Spleen (tissue), 13 donors: ENCODE measurements at places on chromosomes 11 and 22. TPM values are rescaled to one million over a fixed set of nuclear protein-coding genes. Genes with fewer than 3 reads are reported as not detected.
A peak's percentile ranks its signal among the peaks of the same experiment; 100 is the strongest.

DNA sequence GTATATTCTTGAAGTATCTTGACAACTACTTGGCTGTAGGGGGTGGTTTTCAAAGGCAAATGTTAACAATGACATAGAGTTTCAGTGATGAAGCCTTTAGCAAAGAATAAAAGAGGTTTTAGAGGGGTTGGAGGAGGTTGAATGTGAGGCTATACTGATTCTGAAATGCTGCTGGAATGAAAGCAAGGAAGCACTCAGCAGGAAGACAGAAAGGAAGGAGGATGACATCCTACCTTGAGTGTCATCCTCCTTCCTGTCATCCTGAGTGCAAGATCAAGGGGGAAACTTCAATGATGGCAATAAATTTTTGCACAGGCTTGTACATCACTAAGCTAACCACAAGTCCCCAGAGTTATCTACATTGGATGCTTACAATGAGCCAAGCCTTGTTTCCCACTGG lies 120.5 kb downstream of the APIP start:
- no peak for DNase-seq

GRCh38 chr11:124672536-124673215 lies 863 bp downstream of the SIAE start:
- DNase-seq, result no peak

GRCh38 chr22:17303840-17304779 lies 65.2 kb upstream of the CECR2 start:
- DNase-seq, result peak; percentile 79

Gene DGAT2
- 9.5 TPM for polyA plus RNA-seq

GRCh38 chr11:123302751-123303195 lies 107.7 kb upstream of the CLMP start:
- no peak for DNase-seq

DNA sequence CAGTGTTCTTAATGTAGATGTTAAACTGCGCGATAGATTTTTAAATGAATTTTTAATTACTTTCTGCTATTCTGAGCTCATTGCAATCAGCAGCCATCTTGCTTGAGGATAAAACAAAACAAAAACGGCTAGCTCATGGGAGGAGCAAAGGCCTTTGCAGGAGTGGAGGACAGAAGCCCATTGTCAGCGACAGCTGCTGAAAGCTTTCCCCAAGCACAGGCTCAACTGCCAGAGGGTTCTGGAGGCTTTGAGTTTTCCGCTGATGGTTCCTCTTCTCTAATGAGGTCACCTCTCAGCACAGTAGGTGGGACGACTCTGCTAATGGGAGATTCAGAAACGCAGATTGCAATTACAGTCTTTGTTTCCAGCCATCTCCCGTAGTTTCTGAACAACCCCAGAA lies 167.1 kb upstream of the TTC12 start:
- DNase-seq, result no peak

GRCh38 chr11:110735455-110736170 lies 23.4 kb upstream of the ARHGAP20 start:
- DNase-seq, result no peak

DNA sequence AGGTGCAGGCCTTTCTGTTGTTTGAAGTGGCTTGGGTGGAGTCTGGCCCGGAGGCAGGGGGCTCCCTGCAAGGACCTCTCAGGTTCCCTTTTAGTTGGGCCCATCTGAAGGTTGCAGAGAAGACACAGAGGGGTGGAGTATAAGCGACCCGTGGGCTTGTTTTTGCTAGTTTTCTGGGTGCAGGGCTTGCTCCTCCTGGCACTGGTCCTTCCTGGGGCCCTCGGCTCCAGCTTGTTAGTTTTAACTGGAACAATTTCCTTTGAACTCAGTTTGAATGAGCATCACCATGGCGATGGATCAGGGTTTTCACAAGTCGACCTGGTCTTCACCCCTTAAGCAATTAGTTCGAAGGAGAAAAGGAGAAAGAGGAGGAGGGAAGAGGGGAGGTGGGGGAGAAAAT lies 28.5 kb upstream of the OAF start:
- DNase-seq, result peak; percentile 51

- no peak for DNase-seq
Observed at GRCh38 chr22:19661156-19661555, 53.1 kb upstream of the SEPTIN5 start.
